ENCODE measurements at places on chromosomes 2 and 18.

GRCh38 chr18:6782861-6783260 lies 53.3 kb downstream of the ARHGAP28 start:
- no peak for DNase-seq

- no peak for DNase-seq
Observed at GRCh38 chr2:188051706-188052105, 240.0 kb upstream of the GULP1 start.

- no peak for DNase-seq
Observed at GRCh38 chr2:229300790-229301189, 29.7 kb upstream of the PID1 start.

DNA sequence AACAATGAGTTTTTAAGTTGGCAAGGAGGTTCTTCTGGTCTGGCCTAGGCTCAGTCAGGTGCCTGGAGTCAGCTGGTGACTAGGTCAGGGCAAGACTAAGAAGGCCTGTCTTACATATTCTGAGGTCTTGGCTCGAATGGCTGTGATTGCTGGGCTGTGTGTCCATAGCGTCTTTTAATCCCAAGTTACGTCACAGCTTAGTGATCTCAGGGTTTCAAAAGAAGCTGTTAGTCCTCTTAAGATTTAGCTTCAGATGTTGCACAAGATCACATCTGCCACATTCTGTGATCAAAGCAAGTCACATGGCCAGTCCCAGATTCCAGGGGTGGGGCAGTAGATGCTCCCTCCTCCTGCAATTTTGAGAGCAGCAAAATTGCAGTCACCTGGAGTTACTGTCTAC lies 61.3 kb downstream of the PKP4 start:
- no peak for DNase-seq

GRCh38 chr2:97880334-97880733 lies 115.4 kb downstream of the TMEM131 start:
- no peak for DNase-seq

DNA sequence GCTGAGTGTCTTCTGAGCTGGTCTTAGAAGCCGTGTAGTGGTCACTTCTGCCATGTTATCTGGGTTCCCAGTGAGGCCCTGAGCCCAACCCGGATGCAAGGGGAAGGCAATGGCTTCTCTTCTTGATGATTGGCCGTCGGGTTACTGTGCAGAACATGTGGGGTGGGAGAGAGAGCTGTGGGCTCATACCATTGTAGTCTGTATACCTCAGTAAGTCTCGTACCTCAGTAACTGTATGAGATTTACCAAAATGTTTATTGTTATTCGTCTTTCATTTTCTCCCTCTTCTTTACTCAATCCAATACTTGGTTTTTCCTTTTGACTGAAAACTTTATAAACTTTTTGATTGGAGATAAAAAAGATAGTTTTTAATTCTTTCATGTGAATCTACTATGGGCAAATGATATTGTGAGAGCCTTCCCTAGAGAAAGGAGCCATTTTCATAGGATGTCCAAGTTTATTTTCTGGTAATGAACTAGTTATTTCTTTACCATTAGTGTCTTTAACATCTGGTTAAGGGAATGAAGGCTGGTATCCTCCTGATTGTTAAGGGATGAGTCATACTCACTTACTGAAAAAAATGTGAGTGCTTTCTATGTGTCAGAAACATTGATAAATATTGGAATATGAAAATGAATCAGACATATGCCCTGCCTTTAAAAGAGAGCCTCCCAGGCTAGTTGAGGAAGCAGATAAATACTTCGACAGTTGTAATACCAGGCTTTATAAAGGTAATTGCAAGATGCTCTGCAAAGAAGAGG lies 129.9 kb downstream of the PRPF40A start:
- no peak for DNase-seq

DNA sequence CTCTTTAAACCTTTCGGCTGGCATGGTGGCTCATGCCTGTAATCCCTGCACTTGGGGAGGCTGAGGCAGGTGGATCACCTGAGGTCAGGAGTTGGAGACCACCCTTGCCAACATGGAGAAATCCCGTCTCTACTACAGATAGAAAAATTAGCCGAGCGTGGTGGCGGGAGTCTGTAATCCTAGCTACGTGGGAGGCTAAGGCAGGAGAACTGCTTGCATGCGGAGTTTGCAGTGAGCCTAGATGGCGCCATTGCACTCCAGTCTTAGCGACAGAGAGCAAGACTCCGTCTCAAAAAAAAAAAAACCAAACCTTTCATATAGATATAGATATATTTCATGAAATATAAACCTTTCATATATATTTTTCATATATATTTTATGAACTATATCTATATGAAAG lies 864.7 kb downstream of the TRIB2 start:
- no peak for DNase-seq

DNA sequence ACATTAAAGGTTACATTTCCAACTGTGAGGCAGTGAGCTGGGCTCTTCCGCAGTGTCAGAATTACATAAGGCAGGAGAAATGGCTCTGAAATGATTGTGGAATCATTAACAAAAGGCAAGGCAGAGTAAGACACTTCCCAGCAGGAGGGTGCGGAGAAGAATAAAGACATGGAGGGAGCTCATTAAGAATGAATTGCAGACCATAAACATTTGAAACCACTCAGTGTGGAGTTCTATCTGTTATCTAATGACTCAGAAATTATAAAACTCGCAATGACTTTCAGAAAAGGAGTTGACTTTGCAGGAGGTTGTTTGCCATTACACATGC lies 77.0 kb downstream of the SMIM21 start:
- DNase-seq = no peak

DNA sequence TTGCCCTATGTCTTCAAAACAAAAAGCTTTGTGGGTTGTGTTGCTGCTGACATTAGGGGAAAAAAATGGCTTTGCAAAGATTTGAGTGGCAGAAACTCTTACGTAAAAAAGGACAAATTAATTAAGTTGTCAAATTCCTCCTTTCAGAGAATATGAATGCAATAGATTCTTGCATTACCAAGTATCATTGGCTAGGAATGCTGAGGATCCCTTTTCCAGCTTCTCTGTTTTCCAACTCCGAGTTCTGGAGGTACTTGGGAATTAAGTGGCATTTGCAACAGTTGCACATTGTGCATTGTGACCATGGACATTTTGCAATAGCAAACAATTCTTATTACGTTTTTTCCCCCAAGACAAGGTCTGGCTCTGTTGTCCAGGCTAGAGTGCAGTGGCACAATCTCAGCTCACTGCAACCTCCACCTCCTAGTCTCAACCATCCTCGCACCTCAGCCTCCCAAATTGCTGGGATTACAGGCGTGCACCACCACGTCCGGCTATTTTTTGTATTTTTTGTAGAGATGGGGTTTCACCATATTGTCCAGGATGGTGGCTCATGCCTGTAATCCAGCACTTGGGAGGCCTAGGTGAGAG lies 29.9 kb upstream of the PPP1CB start:
- DNase-seq = no peak

- no peak for DNase-seq
Observed at GRCh38 chr18:3998698-3999333, 456.3 kb downstream of the DLGAP1 start.

GRCh38 chr2:233178994-233179847 lies 72.3 kb upstream of the ATG16L1 start:
- no peak for DNase-seq

- DNase-seq = no peak
Observed at GRCh38 chr18:54060343-54061005, 164.0 kb downstream of the MBD2 start.

GRCh38 chr18:42126586-42126985 lies 171.6 kb downstream of the PIK3C3 start:
- no peak for DNase-seq

All from D721Med (cell line).